ENCODE measurements at places on chromosomes 5 and 9. TPM values are rescaled to one million over a fixed set of nuclear protein-coding genes. Genes with fewer than 3 reads are reported as not detected.

DNA sequence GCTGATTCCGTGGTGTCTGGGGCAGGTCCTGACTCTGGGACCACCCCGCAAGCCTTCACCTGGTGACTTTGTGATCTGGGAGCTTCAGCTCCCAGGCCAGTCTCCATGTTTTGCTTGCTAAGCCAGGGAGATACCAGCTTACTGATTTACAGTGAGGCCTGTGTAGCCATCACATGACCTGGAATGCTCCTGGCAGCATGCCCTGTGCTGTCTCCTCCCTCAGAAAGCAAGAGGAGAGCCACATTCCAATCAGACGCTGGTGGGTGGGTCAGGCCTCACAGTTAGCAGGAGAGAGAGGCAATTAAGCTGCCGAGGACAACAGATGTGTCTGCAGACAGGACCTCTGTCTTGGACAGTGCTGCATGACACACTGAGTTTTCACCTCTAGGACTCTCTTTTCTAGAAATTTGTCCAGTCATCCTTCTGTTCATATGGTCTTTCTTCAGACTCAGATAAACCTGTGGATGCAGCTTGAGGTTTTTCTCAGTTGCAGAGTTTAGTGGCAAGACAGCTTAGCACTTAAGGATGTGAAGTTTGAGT, 24.4 kb upstream of the GRPEL2 start:
- DNase-seq = peak; percentile 90

DNA sequence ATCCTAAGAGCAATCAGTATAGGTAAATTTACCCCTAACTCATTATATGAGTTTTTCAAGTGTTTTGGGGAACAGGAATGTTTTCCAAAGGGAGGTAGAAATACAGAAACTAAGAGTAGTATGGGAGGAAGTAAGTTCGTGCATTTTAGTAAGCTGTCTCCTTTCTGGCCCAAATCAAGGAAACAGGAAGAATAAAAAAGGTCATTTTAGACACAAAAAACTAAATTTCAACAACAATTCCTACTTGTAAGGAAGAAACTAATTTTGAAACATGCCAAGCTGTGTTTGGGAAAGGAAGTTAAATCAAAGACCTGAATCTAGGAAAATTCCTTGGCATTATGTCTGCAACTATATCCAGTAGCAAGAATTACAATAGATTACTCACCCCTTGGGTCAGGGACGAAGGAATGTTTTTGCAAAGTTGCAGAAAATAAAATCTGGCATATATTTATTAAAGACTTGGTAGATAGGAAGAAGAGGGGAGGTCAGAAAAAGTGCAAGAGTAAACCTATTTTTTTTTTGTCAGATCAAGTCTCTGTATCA, 6.5 kb upstream of the RPS6 start:
- DNase-seq = no peak

DNA sequence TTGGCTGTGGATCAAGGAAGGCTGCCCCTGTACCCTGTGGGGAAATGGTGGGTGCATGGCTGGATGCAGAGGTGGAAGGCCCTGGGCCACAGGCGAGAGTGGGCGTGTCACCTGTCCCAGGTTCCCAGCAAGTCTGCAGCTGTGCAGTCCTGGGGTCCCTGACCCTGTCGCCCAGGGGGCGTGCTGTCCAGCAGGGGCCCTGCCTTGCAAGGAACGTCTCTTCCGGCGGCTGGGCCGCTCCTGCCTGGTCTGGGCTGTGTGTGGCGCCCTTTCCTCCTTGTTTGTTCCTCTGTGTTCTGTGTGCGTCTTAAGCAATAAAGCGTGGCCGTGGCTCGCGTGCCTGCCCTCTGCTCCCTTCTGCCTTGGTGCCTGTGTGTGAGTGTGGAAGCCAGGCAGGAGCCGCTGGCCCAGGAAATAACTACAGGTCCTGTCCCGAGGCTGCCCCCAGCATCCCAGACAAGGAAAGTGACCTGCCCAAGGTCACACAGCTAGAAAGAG, 8.4 kb downstream of the SLC2A6 start:
- DNase-seq = no peak

DNA sequence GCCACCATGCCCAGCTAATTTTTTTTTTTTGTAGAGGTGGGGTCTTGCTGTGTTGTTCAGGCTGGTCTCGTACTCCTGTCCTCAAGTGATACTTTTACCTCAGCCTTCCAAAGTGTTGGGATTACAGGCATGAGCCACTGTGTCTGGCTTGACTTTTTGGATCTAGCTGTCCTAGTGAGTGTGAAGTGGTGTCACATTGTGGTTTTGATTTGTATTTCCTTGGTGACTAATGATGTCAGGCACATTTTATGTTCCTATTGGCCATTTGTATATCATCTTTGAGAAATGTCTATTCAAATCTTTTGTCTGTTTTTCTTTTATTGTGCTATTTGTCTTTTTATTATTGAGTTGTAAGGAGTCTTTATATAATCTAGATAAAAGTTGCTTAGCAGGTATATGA, 53.5 kb upstream of the MCCC2 start:
- DNase-seq = no peak

DNA sequence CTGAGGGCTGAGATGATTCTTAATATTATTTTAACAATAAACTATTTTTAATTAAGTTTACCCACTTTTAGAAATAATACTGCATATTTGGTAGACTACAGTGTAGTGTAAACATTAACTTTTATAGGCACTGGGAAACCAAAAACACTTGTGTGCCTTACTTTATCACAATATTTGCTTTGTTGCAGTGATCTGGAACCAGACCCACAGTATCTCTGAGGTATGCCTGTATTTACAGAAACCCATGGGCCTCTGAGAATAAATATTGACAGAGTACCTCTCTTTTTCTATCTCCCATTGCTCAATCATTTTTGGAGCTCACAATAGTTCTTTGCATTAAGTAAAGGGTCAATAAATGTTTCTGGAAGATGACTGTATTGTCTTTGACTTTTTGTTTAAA, 73.3 kb downstream of the SLCO4C1 start:
- no peak for DNase-seq

DNA sequence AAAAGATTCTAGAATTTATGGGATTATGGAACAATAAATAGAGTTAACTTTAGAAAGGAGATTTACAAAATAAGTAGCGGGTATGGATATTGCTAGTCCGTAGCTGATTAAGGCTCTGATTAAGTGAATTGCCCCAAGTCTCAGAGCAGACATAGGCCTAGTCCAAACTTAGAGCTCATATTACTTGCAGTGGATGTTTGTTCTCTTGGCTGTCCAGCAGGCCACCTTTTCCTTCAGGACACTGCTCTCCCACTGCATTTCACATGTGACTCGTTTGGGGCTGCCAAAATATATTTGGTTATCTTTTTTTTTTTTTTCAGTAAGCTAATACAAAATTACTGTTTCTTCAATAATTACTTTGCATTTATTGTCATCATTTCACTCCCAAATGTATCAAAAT, 76.6 kb downstream of the ARRDC3 start:
- no peak for DNase-seq

- no peak for DNase-seq
Observed at GRCh38 chr5:125575891-125576505, 829.6 kb upstream of the ZNF608 start.

C5orf15 gene
- total RNA-seq = 26.9 TPM

DNA sequence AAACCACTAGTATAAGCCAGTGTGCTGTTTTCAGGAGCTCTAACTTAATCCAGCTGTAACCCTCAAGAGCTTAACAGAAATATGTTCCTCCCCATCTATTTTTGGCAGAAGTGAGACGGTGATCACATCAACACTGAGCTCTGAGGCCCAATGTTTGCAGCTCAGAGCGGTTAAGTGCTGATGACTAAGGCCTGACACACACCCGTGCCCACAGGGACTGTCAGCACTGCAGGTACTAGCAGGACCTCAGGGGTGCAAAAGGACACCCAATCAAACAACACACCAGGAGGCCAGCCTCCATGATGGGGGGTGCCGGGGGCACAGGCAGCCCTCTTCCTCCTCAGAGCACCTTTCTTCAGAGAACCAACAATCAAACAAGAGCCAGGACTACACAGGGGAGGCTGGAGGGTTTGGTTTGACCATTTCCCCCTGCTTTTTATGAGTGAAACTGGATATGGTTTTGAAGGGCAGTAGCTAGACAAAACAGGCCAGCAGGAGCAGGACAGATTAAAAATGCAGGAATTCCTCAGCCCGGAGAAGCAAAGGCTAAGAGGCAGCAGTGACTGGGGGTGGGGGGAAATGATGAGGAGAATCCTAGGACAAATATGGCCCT, 61.3 kb downstream of the RAPGEF1 start:
- DNase-seq = no peak

TMEM232 gene
- total RNA-seq = 3.3 TPM

Measured in ovary (tissue), 10 donors.